ENCODE measurements at places on chromosomes 1 and 21.

- no peak for DNase-seq
Measured at GRCh38 chr1:70171512-70171911, 33.9 kb downstream of the LRRC40 start.

DNA sequence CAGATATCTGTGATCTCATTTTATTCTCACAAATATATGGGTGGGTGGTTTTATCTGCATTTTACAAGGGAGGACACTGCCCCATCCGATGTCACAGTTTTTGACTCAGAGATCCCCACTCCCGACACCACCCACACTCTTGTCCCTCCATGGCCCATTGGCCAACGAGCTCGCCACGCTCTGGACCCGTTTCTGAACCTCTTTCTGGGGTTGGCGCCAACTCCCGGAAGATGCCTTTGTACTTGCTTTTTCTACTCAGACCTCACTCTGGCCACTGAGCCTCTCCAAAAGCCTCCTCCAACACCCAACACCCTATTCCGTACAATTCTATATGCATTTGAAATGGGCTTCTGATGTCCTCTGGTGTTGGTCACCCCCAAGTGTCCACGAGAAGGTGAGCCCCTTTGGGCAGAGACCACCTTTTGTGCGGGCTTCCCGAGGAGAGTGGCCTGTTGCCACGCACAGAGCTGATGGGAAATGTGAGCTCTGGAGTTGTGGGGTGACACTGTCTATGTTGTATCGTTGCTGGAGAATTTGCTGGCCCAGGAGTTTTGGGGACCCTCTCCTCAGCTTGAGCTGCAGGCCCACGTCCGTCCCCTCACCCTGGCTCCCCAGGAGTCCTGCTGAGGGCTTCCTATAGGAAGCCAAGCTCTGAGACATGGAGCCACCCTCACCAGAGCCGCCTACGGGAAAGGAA lies 366.9 kb upstream of the VAMP3 start:
- no peak for DNase-seq

DNA sequence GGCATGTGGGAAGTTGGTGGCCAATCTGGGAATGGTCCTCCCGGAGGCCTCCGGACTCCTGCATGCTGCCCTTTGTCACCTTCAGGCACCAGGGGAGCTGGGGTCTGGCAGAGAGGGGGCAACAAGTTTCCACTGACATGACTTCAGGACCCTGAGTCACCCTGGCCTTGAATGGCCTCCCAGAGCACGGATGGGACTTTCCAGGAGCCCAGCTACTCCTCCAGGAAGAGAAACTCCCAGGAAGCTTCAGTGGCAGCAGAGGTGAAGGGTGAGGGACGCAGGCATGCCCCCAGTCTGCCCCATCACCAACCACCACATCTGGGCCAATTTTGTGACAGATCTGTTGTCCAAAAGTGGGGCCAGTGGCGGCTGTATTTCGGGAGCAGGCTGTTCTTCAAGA lies 55.9 kb upstream of the WASF2 start:
- no peak for DNase-seq

DNA sequence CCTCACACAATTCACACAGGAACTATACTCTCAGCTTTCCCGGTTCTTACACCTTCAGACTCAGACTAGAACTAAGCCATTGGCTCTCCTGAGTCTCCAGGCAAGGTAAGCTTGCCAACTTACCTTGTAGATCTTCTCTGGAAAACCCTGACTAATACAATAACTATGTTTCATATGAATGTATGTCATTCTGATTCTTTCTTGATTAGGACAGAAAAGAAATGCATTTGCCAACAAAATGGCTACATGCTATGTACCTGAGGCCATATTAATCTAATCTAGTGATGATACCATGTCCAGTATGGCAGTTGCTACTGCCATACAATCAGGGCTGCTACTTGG lies 9.8 kb upstream of the ZSWIM5 start:
- DNase-seq = no peak

DNA sequence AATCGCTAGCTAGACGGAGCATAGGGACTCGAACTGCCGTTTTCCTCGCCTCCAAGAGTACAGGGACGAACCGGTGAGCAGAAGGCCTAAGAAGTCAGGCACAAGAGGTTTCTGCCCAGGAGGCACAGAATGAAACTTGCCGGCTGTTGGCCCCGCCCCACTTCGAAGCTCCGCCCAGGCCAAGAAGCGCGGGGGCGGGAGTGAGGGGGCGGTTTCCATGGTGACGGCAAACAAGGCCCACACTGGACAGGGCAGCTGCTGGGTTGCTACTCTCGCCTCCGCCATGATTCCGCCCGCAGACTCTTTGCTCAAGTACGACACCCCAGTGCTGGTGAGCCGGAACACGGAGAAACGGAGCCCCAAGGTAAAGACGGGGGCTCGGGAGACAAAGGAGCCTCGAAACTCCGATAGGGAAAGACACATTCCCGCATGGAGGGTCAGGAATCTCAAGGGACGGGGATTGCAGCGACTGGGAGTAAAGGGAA lies at the start of gene DNALI1:
Gene DNALI1, plus strand, starts transcription at position 229 of the 485 bp plus-strand sequence. Its CDS starts 55 bp downstream, at position 284.
- DNase-seq = peak; percentile 13

DNA sequence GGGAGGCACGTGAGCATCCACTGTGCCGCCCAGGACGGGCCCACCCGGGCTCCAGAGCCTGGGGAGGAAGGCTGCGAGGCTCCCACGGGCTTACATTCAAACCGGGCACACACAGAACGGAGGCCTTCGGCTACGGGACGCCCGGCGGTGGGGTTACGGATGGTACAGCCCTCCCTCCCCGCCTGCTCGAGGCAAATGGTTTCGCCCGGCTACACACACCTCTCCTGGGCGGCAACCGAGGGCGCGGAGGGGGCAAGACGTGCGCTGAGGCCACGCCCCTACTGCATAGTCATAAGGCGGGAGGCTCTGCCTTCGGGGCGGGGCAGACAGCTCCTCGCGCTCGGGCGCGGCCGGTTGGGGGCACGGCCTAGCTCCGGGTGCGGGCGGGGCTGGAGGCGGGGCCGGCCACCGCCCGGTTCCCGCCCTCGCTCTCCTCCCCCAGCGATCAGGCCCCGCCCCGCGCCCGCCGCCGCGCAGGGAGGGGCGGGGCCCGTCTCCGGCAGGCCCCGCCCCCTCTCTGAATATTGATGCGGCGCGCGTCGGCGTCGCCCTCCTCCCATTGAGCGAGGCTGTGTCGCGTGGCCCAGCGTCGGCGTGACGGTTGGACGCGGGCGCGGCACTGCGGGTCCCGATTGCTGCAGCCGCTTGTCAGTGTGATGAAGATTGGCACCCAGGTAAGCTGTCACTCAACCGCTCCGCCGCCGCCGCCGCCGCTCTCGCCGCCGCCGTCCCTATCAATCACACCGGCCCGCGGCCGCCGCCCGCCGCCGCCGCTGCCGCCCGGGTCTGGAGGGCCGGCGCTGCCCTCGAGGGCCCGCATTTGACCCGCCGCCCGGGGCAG lies at the start of gene PKNOX1:
Gene PKNOX1, plus strand, starts transcription at position 572 of the 841 bp plus-strand sequence. CDS start 29,820 bp downstream, outside the sequence.
- peak; percentile 94 for DNase-seq

- no peak for DNase-seq
Measured at GRCh38 chr1:175208773-175209492, 16.4 kb upstream of the KIAA0040 start.

- no peak for DNase-seq
Measured at GRCh38 chr1:109114342-109114674, 393 bp downstream of the ELAPOR1 start.

DNA sequence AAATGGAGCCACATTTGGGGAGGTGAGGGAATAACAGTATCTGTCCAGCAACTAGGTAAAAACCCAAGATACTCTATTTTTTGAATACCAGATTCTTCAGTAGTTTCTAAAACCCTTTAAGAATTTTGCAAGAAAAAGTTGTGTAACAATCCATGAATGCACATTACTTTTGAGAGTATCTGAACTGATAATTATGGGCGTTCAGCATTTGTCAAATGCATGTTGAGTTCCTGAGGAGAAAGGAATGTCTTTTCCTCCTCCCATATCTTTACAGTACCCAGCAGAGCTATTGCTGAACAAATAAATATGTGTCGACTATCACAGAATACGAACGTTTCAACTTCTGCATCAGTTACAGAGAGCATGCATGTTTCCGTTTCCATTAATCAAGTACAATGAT lies 104.5 kb downstream of the PCNX2 start:
- no peak for DNase-seq

GRCh38 chr1:221030990-221031389 lies 151.7 kb downstream of the HLX start:
- DNase-seq = no peak

GRCh38 chr1:15231714-15232201 lies 15.3 kb upstream of the FHAD1 start:
- no peak for DNase-seq

- peak; percentile 67 for DNase-seq
Measured at GRCh38 chr1:151059109-151060006, at the start of gene CDC42SE1. TSS of gene CDC42SE1 (minus strand) at chr1:151059622. CDS start at chr1:151055730, 3,892 bp downstream.

All from NCI-H187 treated with DMSO at 0.1 percent for 48 hours (cell line).